ENCODE measurements at places on chromosomes 12 and 14.

- no peak for DNase-seq
Observed at GRCh38 chr12:8554451-8555195, 13.9 kb upstream of the CLEC4E start.

DNA sequence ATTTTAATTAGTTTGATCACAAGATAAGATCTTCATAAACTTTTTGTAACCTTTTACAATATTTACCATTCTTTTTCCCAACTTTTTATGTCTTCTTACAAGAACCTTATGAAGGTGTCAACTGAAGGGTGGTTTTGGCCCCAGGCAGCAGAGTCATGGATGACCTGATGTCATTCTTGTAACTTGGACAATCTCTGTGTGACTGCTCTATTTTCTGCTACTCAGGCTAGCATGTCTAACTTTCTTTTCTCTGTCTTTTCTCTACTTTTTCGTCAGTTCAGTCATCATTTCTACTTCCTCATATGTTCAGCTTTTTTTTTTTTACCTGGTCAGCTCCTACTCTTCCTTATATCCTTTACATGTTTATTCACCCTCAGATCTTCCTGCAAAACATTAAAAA, 150.7 kb upstream of the PTPRQ start:
- no peak for DNase-seq

GRCh38 chr12:52920937-52921336, 16.1 kb upstream of the KRT8 start:
- no peak for DNase-seq

DNA sequence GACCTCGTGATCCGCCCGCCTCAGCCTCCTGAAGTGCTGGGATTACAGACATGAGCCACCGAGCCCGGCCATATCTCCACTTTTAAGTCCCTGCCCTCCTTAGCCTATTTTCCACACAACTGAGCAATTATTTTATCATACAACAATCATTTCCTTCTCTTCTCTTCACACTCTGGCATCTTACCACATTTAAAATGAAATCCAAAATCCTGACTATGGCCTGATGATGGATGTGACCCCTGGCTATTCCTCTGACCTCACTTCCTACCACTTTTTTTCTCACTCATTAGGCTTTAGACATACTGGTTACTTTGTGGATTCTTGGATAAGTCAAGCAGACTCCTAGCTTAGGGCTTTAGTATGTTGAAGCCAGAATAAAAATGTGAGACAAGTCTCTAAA, 21.9 kb upstream of the EID3 start:
- no peak for DNase-seq

- DNase-seq, result no peak
Observed at GRCh38 chr12:3550839-3551238, 59.8 kb downstream of the PRMT8 start.
